ENCODE measurements at places on chromosomes 6 and 20. TPM values are rescaled to one million over a fixed set of nuclear protein-coding genes. Genes with fewer than 3 reads are reported as not detected.

VSTM2L gene
- total RNA-seq, result 71.6 TPM

DNA sequence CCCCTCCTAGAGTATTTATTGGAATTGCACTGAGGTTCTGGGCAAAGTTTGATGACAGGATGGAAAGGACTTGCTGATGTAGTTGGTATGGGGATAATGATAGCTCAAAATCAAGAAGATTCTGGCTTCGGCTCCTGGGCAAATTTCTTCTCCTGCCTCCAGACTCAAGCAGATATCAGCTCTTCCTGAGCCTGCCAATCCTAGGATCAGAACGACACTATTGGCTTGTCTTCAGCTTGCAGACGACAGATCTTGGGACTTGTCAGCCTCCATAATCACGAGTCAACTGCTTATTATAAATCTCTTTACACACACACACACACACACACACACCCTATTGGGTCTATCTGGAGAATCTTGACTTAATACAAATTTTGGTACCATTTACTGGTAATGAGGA, 131.1 kb downstream of the PREX1 start:
- H3K4me3 ChIP-seq, result no peak overlapping the region
- H3K27me3 ChIP-seq, result no peaks in the 10 kb centered on the region
- peaks cover 13% of the 10 kb centered on the region for H3K4me1 ChIP-seq
- H3K27ac ChIP-seq, result no peak overlapping the region

GRCh38 chr20:45827030-45827652, at the start of gene TNNC2:
Gene TNNC2, minus strand, starts transcription at chr20:45827312. Its CDS starts 64 bp downstream, at chr20:45827248.
- no peak within 1 kb of the TSS for H3K4me3 ChIP-seq
- H3K4me1 ChIP-seq, result peaks cover 4% of the 10 kb centered on the region
- no peaks in the 10 kb centered on the region for H3K36me3 ChIP-seq
- peaks cover 22% of the 10 kb centered on the region for H3K27me3 ChIP-seq
- DNase-seq, result no peak

- no peaks in the 10 kb centered on the region for H3K27me3 ChIP-seq
- no peaks in the 10 kb centered on the region for H3K36me3 ChIP-seq
- DNase-seq, result no peak
- no peaks in the 10 kb centered on the region for H3K4me1 ChIP-seq
- no peak overlapping the region for H3K27ac ChIP-seq
- H3K4me3 ChIP-seq, result no peak overlapping the region
Measured at GRCh38 chr20:63330940-63331339, 30.2 kb downstream of the CHRNA4 start.

- no peak overlapping the region for H3K27ac ChIP-seq
- no peaks in the 10 kb centered on the region for H3K27me3 ChIP-seq
- no peaks in the 10 kb centered on the region for H3K4me1 ChIP-seq
Measured at GRCh38 chr6:81371930-81372329, 380.6 kb downstream of the TENT5A start.

LGSN gene
- 1.5 TPM for total RNA-seq

GRCh38 chr6:53603386-53604116, 58.6 kb upstream of the GCLC start:
- no peak overlapping the region for H3K27ac ChIP-seq
- peak; percentile 67 for DNase-seq
- no peaks in the 10 kb centered on the region for H3K36me3 ChIP-seq
- no peaks in the 10 kb centered on the region for H3K27me3 ChIP-seq

GRCh38 chr6:54993294-54993693, 146.7 kb downstream of the FAM83B start:
- H3K4me1 ChIP-seq, result no peaks in the 10 kb centered on the region
- no peaks in the 10 kb centered on the region for H3K36me3 ChIP-seq
- no peak for DNase-seq
- no peaks in the 10 kb centered on the region for H3K27me3 ChIP-seq

GMEB2 gene
- 7.6 TPM for total RNA-seq

ZC3H12D gene
- total RNA-seq, result 2.6 TPM

IP6K3 gene
- 1.6 TPM for total RNA-seq

GRCh38 chr6:113594726-113595125, 262.4 kb upstream of the MARCKS start:
- no peak overlapping the region for H3K4me3 ChIP-seq
- H3K27me3 ChIP-seq, result no peaks in the 10 kb centered on the region
- H3K27ac ChIP-seq, result no peak overlapping the region
- no peaks in the 10 kb centered on the region for H3K36me3 ChIP-seq
- H3K4me1 ChIP-seq, result peaks cover 18% of the 10 kb centered on the region

DNA sequence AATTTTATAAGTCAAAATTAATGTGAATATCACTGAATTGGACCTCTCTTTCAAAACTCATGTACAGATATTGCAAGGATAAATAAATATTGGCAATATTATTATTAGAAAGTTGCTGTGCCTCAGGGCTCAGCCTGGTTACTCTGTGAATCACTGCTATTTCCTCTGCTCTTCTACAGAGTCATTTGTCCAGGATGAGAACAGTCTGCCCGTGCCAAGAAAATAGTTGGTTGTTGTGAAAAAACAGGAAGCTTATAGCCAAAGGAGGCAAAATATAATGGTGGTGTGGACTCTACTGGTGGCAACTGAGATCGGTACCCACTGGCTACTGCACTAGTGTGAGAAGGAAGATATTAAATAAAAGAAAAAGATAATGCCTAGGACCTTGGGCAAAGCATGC, 93.6 kb downstream of the RIMS1 start:
- H3K4me1 ChIP-seq, result no peaks in the 10 kb centered on the region
- H3K27me3 ChIP-seq, result no peaks in the 10 kb centered on the region
- no peak for DNase-seq
- no peak overlapping the region for H3K27ac ChIP-seq
- no peaks in the 10 kb centered on the region for H3K36me3 ChIP-seq

GRCh38 chr6:40359808-40360207, 227.4 kb downstream of the LRFN2 start:
- no peaks in the 10 kb centered on the region for H3K36me3 ChIP-seq
- no peak overlapping the region for H3K4me3 ChIP-seq
- DNase-seq, result peak; percentile 13
- H3K27me3 ChIP-seq, result no peaks in the 10 kb centered on the region
- no peak overlapping the region for H3K27ac ChIP-seq

NRM gene
- 5.1 TPM for total RNA-seq

GRCh38 chr6:89585154-89585553, 53.4 kb downstream of the LYRM2 start:
- no peaks in the 10 kb centered on the region for H3K36me3 ChIP-seq
- DNase-seq, result no peak
- H3K4me1 ChIP-seq, result no peaks in the 10 kb centered on the region
- no peak overlapping the region for H3K27ac ChIP-seq
- H3K4me3 ChIP-seq, result no peak overlapping the region

DNA sequence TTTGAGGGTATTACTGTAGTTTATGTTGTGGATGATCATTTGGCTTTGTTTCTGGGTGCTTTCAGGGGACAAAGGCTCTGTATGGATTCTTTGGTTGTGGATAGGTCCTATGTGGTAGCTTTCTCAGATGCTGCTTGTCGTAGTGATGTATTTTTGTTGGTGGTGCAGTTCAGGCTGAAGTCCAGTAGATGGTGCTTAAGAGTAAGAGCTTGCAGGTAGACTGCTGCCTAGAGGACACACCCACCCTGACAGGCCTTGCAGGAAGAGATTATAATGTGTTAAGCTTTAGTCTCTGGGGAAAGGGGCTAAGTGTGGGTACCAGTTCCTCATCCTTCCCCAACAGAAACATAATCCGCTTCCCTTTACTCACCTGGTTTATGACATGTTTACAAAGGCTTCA, 62.6 kb upstream of the ADGRB3 start:
- H3K4me1 ChIP-seq, result peaks cover 8% of the 10 kb centered on the region
- H3K27me3 ChIP-seq, result no peaks in the 10 kb centered on the region
- H3K36me3 ChIP-seq, result no peaks in the 10 kb centered on the region
- no peak overlapping the region for H3K27ac ChIP-seq
- no peak for DNase-seq

- H3K27me3 ChIP-seq, result no peaks in the 10 kb centered on the region
- H3K4me3 ChIP-seq, result no peak overlapping the region
Measured at GRCh38 chr6:44856479-44856878, 469.0 kb downstream of the CDC5L start.

NOX3 gene
- total RNA-seq, result not detected

GRCh38 chr20:57429580-57430200, 38.5 kb downstream of the RBM38 start:
- peaks cover 12% of the 10 kb centered on the region for H3K4me1 ChIP-seq
- no peak for DNase-seq
- no peak overlapping the region for H3K4me3 ChIP-seq
- no peaks in the 10 kb centered on the region for H3K27me3 ChIP-seq

DNA sequence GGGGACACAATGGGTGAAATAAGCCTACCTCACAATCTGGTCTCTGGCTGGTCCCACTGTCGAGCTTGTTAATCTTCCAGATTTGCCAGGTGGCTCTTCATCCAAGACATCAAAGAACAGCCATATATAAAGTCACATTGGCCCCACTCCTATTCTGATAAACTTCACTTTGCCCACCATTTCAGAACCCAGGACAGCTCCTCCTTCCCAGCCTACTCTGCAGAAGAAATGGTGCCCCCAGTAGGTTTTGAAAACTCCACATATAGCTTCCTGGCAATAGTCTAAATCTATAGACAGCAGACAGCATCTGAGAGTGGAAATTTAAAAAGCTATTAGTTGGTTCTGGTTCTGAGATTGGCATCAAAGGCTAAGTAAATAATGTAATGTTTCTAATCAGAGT, 143.1 kb upstream of the PCSK2 start:
- H3K27me3 ChIP-seq, result no peaks in the 10 kb centered on the region
- no peak overlapping the region for H3K4me3 ChIP-seq
- DNase-seq, result peak; percentile 38
- H3K36me3 ChIP-seq, result no peaks in the 10 kb centered on the region
- H3K27ac ChIP-seq, result no peak overlapping the region
